ENCODE measurements at places on chromosomes 1 and 21.
A peak's percentile ranks its signal among the peaks of the same experiment; 100 is the strongest.

DNA sequence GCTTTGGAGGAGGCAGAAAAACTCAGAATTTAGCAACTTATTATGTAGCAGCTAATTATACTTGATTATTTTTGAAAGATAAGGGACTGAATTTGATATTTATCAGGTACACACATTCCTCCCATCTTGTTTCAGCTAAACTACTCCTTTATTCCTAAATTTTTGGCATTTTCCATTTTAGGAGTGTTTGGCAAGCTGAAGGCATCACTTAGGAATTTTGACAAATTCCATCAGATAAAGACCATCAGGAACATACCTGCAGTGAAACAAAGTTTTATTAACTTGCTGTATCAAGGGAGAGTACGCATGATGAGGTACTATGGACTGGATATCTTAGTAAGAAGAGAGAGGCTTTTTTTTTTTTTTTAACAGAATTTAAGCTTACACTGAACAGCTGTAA lies 1092.2 kb downstream of the PLA2G4A start:
- no peak for DNase-seq

- DNase-seq, result no peak
These were observed 12.5 kb downstream of the ESRRG start for GRCh38 chr1:216710598-216711333.

- no peak for DNase-seq
These were observed 174.9 kb downstream of the PIGK start for GRCh38 chr1:77044133-77044849.

- no peak for DNase-seq
These were observed 89.1 kb downstream of the SMYD3 start for GRCh38 chr1:246417813-246418564.

- no peak for DNase-seq
These were observed 88.8 kb downstream of the ST3GAL3 start for GRCh38 chr1:43796111-43796581.

DNA sequence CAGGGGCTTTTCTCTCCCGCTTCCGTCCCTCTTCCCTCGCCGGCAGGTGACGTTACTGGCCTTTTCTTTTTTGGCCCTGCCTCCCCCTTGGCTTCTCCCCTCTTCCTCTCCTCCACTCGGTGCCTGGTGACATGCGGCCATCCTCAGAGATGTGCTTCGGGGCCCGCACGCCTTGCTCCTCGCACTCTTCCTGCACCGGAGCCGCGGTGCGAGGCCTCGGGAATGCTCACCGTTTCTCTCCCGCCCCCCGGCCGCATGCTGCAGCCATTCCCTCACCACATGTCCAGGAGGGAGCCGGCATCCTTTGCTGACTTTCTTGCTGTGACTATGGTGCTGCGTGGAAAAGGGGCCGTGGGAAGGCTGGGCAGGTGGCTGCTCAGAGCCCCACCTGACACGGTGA lies 39.3 kb downstream of the PDE9A start:
- no peak for DNase-seq

DNA sequence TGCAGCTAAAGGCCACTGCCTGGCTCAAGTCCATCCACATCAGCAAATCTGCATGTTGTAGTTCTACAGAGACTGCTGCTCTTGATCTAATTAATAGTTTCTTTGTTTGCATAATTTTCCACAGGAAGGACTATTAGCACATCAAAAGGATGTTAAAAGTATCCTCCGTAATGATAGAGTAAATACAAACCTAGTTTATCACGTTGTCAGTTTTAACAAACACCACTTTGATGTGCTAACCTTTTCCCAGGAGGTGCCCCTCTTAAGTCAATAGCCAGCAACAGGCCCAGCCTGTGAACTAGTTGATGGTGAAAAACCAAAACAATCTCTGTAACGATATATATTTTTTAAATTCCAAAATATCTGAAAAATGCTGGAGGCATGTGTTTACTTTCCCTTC lies 64.2 kb upstream of the SLC22A15 start:
- no peak for DNase-seq

GRCh38 chr1:80769208-80769750 lies 1031.5 kb upstream of the ADGRL2 start:
- no peak for DNase-seq

- DNase-seq, result no peak
These were observed 17.7 kb upstream of the KLHDC8A start for GRCh38 chr1:205374210-205375078.

- DNase-seq, result no peak
These were observed 392.8 kb upstream of the CAMK1G start for GRCh38 chr1:209190591-209191261.

GRCh38 chr1:172851077-172851476 lies 192.2 kb downstream of the FASLG start:
- no peak for DNase-seq

DNA sequence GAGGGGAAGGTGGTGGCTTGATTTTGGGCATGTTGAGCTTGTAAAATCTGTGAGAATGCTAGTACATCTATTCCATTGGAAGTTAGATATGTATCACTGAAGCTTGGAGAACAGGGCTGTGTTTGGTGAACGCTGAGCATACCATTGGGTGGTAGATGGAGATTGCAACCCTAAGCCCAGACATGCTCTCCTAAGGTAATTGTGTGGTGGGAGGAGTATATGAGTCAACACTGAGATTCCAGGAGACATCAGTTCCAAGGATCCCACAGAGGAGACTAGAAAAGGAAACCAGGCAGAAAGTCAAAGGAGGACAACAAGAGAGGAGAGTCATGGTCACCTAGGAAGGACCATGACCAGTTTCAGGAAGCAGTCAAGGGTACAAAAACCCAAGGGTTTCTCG lies 60.4 kb downstream of the KIF21B start:
- no peak for DNase-seq

DNA sequence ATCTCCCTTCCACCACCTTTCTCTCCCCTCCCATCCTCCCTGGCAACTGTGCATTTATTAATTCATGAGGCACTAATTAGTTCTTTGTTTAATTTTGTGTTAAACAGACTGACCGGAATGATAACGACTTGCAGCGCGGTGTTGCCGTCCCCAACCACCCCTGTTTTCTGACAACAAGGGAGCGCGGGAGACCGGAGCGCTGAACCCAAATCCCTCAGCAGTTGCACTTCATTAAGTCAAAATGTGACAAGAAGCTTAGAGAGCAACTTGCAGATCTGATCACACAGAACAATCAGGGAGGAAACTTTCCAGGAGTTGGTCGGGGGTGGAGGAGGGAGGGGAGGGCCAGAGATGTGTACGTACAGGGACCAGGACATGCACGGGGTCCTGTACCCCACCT lies 89.2 kb downstream of the CASZ1 start:
- DNase-seq, result no peak

GRCh38 chr1:15332952-15333715 lies 76.6 kb upstream of the EFHD2 start:
- no peak for DNase-seq

DNA sequence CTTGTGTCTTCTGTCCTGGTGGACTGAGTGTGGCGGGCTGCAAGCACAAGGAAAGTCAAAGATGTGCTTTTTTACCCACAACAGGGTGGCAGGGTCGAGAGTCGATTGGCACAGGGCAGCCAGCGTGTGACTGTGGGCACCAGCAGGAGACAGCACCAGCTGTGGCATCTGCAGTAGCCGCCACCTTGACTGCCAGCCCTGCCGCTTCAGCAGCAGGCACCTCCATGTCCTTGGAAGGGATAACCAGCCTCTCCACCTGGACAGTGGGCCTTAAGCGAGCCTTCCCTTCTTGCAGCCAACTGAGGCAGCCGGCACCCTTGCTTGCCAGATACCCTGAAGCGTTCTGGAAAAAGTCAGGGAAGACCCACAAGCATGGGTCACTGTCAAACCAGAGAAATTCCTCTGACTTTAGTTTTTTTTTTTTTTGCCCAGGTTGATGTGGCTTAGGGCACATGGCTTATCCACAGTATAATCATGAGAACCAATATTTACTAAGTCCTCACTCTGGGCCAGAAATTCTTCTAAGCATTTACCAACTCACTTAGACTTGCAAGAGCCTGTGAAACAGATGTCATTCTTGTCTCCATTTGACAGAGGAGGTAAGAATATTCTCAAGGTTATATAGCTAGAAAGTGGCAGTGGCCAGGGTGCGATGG lies 30.1 kb upstream of the PTGFRN start:
- no peak for DNase-seq

DNA sequence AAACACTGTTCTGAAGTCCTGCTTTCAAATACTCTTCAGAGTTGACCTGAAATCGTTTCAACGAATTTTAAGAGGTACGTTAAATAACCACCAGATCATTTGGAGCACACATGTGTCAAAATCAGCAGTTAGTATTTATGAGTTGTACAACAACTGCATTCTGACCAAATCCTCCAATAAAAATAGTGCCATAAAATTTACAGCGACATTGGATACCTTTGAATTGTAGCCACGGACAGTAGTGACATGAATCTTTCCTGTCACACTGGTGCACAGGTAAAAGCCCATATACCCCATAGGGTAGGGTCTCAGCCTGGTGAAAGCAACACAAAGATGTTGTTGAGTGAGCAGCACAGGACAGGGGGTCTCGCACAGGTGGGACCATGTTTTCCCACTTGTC lies 121.5 kb downstream of the CLIC6 start:
- DNase-seq, result no peak

GRCh38 chr1:164875518-164875917 lies 316.5 kb downstream of the PBX1 start:
- no peak for DNase-seq

DNA sequence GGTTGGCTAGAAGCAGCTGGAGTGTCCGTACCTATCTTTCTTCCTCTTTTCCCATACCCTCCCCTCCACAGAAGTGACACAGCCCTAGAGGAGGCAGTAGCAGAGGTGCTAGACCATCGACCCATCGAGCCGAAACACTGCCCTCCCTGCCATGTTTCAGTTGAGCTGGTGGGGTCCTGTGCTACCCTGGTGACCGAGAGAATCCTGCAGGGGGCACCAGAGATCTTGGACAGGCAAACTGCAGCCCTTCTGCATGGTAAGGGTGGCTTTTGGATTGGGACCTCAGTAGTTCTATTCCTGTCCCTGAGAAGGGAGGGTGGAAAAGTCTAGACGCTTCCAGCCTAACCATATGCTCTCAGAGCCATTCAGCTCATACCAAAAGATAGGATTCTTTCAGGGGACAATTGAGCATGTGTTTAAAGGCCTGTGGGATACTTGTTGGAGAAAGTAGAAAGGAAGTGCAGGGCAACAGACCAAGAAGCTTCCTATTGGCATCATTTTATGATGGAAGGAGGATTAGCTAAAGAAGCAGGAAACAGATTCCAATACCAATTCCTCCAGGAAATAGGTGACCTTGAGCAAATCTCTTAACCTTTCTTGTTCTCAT lies 11.7 kb upstream of the BNIPL start:
- DNase-seq, result peak; percentile 76

- DNase-seq, result no peak
These were observed 2.1 kb downstream of the MYBPH start for GRCh38 chr1:203173566-203173965.

DNA sequence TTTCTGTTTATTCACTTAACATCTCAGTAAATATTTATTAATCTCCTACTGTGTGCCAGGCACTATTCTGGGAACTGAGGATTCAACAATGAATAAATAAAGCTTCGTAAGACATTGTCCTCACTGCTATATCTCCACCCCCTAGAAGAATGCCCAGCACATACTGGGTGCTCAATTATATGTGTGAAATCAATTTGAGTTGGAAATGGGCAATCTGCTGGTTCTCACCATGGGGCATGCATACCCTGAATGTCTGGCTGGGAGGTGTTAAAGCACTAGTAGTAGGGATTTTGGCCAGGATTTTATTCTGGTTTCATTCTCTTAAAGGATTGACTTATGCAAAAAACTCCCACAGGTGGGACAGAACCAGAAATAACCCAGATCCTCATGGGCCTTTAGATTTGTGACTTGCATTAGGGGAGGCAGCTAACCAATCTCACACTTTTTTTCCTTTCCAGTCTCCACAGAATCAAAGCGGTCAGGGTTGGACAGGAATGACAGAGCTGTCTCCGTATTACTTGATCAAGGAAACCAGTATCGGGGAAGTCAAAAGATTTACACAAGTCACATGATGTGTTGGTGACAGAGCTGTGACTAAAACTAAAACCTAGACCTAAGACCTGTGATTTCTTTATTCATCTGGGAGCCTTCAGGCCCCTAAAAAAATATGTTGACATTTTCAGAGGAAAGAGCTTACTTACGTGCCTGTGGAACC lies 12.8 kb downstream of the GFI1 start:
- no peak for DNase-seq

GRCh38 chr1:64229307-64229706 lies 25.9 kb downstream of the UBE2U start:
- DNase-seq, result no peak

DNA sequence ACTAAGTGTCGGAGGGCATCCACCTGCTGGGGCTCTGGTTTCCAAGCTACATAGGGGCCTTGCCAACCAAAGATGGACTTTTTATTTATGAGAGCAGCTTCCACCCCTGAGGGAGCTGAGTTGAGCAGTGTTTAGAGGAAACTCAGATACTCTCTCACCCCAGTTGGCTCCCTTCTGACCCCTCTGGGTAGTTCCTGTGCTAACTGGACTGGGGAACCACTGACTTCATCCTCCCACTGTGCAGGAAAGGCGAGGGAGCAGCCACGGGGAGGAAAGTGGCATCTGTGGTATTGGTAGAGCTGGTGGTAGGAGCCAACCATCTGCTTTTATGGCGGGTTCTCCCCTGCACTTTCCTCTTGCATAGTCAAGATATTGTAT lies 70.4 kb downstream of the MPZL1 start:
- no peak for DNase-seq

GRCh38 chr21:44427241-44428120 lies 27.8 kb upstream of the LRRC3 start:
- DNase-seq, result no peak

DNA sequence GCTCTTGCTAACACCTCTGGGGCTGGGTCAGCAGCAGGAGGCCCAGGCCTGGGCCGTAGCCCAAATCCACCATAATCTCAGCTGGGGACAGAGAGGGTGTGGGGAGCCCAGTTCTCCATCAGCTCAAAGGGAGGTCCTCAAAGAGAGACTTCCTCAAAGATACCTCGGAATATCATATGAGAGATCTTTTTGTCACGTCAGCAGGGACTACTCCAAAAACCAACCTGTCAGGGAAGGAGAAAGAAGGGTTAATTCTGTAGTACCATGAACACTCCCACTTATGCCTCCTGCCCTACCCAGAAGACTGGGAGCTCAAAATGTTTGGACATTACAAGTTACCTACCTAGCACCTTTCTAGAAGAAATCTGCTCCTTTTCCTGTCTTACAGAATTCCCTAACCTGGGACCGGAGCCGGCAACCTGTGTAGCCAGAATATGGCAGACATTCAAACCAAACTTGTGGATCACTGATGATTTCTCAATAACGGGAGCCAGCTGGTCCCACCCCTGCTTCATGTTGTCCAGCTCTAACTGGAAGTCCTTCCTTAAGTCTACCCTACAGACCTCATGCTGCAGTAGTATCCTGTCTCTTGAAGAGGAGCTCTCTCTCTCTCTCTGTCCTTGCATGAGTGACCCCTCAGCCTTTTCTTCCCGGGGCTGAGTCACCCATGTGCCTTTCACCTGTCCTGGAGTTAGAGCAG lies 4.8 kb downstream of the RSPO1 start:
- no peak for DNase-seq

Data from stimulated activated CD4-positive, alpha-beta T cell treated with anti-CD3 and anti-CD28 coated beads, Interleukin-12 subunit alpha, Interleukin-12 subunit beta, amount 100 ng/mL, for 4 hours (primary cell).